ENCODE measurements at places on chromosomes 2 and 18. TPM values are rescaled to one million over a fixed set of nuclear protein-coding genes. Genes with fewer than 3 reads are reported as not detected.
A peak's percentile ranks its signal among the peaks of the same experiment; 100 is the strongest.

DNA sequence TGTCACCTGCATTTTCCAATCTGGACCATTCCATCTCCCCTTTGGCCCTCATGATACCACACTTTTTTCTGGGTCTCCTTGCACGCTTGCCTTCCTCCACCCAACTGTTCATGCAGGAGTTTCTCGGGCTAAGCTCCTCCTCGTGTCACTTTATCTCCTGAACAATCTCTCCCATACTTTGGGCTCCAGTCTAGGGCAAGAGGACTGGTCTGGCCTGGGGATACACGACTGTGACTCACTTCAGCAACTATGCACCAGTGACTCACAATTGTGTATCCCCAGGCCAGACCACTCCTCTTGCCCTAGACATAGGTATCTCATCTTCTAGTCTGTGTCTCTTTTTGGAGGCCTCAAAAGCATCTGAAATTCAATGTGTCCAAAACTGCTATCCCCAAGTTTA, 149.4 kb upstream of the PTPRM start:
- no peak for DNase-seq

ANKRD30BL gene
- total RNA-seq, result not detected

DNA sequence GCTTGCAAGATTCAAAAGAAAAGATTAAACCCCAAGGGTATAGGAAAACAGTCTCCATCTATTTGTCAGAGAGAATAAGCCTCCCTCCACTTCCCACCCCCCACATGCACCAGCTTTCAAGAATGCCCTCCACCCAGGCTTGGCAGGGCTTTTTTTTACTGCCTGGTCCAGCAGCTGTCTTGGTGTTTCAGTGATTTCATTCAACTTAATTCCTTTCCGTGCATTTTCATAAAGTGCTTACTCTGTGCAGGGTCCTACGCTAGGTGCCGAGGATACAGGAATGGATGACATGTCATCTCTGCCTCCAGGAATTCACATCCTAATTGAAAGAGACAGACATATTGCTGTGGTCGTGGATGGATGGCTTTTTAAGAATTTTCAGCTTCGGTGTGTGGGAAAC, 117.9 kb downstream of the LRATD1 start:
- DNase-seq, result no peak

IAH1 gene
- total RNA-seq, result 29.4 TPM

GRCh38 chr2:159803235-159803962, 5.4 kb upstream of the CD302 start:
- DNase-seq, result no peak

CRACDL gene
- 3.3 TPM for total RNA-seq

- no peak for DNase-seq
Measured at GRCh38 chr2:215145611-215146010, 7.2 kb upstream of the ABCA12 start.

ALPP gene
- total RNA-seq, result not detected

SPP2 gene
- not detected for total RNA-seq

- no peak for DNase-seq
Measured at GRCh38 chr18:52070291-52070756, 269.7 kb upstream of the DCC start.

TPGS2 gene
- 232 TPM for total RNA-seq

GRCh38 chr2:228771774-228772173, 499.3 kb downstream of the PID1 start:
- no peak for DNase-seq

DNA sequence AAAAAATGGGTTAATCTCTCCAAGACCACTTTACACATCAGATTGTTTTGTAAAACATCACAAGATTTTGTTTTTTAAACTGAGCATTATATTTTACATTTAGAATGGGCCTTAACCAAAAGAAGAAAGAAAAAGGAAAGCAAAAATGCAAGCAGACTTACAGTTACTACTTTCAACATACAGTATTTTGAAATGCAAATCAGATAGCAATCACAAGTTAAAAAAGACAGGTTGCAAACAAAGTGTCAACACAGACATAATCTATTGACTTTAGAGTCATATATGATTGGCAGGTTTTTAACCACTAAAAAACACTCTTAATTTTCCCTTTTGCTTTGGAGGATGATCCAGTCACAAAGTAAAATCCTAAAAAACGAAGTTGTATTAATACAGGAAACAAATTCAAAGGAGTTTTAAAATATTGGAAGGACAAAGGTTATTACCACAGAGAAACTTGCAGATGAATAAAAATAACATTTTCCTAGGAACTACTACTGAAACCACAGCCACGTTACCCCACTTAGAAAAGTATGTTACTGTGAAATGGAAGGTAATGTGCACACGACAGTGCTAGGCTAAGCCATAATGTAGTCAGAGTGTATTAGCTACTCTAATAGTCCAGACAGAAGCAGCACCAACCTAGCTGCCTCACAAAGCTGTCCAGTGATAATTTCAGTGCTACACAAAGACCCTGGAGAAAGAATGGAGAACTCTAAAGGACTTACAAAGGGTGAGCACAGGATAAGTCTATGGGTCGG, 22.9 kb downstream of the DARS1 start:
- no peak for DNase-seq

LOXHD1 gene
- total RNA-seq, result 0.05 TPM

DNA sequence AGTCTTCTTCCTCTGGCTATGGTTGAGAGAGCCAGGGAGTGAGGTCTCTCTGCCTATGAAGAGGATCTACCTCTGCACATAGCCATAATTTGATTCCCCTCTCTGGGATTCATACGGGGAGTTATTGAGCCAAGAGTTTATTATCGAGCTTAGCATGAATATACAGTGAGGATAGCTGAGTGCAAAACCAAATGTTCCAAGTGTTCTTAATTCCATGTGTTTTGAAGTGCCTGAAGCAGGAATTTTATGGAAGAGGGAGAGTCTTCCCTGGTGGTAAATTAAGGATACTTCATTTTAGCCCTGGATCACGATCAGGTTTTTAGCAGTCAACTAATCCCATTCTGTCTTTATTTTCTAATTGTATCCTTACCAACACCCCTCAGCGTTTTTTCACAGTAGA, 270.6 kb downstream of the C1D start:
- no peak for DNase-seq

GRCh38 chr2:198917926-198918720, 539.6 kb downstream of the SATB2 start:
- no peak for DNase-seq

DNA sequence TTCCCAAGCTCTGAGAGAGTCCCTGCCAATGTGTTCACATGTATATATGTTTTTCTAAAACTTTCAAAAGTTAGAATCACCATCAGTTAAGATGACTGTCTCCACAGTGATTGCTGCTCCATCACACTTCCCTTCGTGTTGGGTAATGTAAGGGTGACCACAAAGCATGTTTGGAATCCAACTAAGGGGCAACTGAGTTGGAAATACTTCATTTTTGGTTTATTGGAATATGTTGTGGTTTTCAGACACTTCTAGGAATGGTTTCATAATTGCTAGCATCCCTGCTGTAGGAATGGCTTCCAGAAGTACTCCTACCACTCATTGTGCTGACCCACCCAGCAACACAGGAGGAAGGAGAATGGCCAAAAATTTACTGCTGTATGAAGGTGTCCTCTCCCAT, 212.5 kb upstream of the GULP1 start:
- no peak for DNase-seq

- no peak for DNase-seq
Measured at GRCh38 chr2:241230435-241230834, 42.0 kb downstream of the ANO7 start.

IKZF2 gene
- 0.68 TPM for total RNA-seq

DNA sequence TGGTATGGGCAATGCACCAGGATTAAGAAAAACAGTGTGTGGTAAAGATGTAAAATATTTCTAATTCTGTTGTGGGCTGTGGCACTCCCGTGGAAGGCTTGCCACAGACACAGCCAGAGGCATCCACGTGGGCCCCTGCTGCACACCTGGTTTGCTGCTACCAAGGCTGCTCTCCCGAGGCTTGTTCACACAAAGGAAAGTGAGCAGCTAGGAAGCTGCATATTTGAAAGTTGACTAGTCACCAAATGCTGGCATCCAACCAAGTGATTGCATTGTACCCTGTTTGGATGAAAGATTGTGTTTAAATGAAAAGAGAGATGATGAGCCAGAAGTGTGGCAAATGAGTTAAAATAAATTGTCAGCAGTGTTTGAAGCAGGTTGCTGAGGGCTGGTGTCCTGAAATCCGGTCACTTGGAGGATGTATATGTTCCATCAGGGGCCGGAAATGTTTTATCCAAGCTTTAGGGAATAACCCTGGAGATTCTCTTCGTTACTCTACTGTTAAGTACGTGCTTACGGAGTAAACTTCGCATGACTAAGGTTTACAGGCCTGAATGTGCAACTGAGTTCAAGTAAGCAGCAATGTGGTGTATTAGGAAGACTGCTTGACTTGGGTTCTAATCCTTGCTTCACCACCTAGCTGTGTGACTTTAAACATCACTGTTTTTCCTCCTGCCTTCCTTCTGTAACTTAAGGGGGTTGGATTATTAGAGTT, 86.1 kb downstream of the MSH2 start:
- peak; percentile 73 for DNase-seq

- no peak for DNase-seq
Measured at GRCh38 chr18:21051620-21052019, 60.0 kb downstream of the ROCK1 start.

DNA sequence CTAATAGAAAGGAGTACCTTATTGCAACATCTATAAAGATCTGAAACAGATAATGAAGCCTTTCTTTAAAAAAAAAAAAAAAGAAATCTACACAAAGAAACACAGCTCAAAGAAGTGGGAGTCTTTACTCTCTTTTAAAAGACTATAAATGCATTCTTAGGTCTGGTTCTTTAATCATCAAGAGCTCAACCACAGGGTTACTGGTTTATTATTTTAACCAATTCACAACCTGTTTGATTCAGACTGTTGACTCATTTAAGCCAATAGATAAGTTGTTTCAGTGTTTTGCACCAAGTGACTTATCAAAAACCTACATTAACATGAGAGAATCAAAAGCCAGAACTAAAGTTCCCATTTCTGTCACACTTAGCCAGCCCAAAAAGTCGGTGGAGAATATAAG, 93.1 kb downstream of the TCF4 start:
- no peak for DNase-seq

GRCh38 chr2:18913512-18913911, 324.1 kb upstream of the NT5C1B start:
- DNase-seq, result no peak

GRCh38 chr2:45612731-45613130, 1.7 kb upstream of the SRBD1 start:
- no peak for DNase-seq

- no peak for DNase-seq
Measured at GRCh38 chr2:162768656-162769055, 69.9 kb downstream of the KCNH7 start.

GRCh38 chr18:24490539-24490938, 30.1 kb downstream of the HRH4 start:
- DNase-seq, result no peak

SLC30A3 gene
- total RNA-seq, result 17.9 TPM

UCN gene
- 0.37 TPM for total RNA-seq

CEP76 gene
- 18.2 TPM for total RNA-seq

DNA sequence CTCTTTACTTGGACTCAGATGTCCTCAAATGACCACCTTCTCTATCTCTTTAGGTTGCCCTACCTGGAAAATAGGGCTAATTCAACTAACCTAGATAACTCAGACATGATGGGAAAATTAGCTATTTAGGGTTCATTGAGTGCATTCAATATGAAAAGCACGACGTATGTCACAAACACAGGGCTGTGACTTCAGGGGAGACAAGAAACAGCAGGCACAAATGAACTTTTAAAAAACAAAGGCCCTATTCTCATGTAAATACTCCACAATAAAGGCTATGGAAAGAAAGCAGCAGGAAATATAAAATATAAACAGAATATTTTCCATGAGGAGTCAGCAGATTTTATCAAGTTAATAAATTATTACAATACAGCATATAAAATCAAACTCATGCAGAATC, 97.8 kb downstream of the SS18 start:
- DNase-seq, result no peak

GRCh38 chr18:31447530-31448191, at the start of gene DSG3:
Gene DSG3 (plus strand): TSS chr18:31447741. CDS start chr18:31447878, 137 bp downstream.
- DNase-seq, result no peak

- no peak for DNase-seq
Measured at GRCh38 chr2:230557065-230557464, 141.1 kb downstream of the SP100 start.

MALL gene
- total RNA-seq, result 39.3 TPM

- DNase-seq, result no peak
Measured at GRCh38 chr2:75303227-75303626, 103.9 kb upstream of the TACR1 start.

GRCh38 chr2:11750422-11750821, 4.0 kb downstream of the LPIN1 start:
- DNase-seq, result no peak

DNA sequence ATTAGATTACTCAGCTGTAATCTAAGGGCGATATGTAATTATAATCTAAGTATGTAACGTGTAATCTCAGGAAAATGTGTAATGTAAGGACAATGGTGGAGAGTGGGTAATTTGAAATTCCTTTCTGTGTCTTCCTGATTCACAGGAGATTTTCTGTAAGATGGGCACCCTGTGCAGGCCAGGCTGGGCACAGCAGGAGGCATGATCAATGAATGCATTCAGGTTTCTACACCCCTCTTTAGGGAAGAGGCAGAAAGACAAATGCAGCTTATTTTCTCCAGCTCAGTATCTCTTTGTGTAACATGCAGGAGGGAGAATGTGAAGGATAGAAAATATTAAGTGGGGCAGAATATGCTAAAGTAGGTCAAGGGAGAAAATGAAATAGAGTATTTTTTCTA, 320.1 kb downstream of the PIK3C3 start:
- DNase-seq, result no peak

RAB6D gene
- not detected for total RNA-seq

SLC38A11 gene
- total RNA-seq, result not detected

GRCh38 chr2:128520791-128521190, 202.1 kb upstream of the HS6ST1 start:
- no peak for DNase-seq

DNA sequence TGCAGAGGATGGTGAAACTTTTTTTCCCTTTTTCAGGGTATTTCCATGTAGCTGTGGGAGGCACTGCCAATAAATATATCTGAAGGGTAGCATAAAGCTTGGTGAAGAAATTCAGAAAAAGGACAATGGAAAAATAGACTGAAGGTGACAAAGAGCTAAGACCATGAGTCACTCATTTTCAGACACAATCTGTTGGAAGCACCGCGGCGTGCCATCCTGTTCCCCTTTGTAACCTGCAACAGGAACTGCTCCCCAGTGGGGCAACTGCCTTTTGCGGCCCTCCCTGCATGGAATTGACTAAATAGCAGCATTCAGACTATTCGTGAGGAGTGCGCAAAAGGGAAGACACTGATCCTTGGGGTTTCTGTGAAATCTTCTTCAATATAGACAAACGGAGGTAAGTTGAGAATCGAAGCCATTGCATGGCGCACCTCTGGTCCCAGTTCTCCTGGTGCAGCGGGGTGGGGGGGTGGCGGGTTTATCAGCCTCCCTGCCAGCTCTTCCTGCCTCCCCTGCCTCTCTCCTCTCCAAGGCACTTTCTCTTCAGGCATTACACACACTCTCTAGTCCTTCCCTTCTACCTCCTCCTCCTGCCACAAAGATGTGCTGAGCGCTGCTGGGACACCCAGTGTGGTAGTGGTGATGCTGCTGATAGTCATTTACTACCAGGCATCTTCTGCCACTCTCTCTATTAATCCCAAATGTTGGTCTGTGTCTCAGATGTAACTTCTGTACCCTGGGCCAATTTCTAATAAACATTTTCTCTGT, 126.2 kb upstream of the TMEM200C start:
- DNase-seq, result no peak

Measured in dermis blood vessel endothelial cell (primary cell).